ENCODE measurements at places on chromosomes 11 and 22. TPM values are rescaled to one million over a fixed set of nuclear protein-coding genes. Genes with fewer than 3 reads are reported as not detected.

GRCh38 chr22:35637254-35637653 lies 11.0 kb upstream of the APOL6 start:
- no peak overlapping the region for H3K4me3 ChIP-seq
- no peaks in the 10 kb centered on the region for H3K36me3 ChIP-seq
- no peak for DNase-seq
- H3K4me1 ChIP-seq = no peaks in the 10 kb centered on the region
- no peak overlapping the region for H3K27ac ChIP-seq

- H3K27me3 ChIP-seq = no peaks in the 10 kb centered on the region
- DNase-seq = no peak
- no peak overlapping the region for H3K27ac ChIP-seq
- no peaks in the 10 kb centered on the region for H3K36me3 ChIP-seq
Observed at GRCh38 chr11:44018127-44018521, 29.7 kb upstream of the ACCSL start.

- peak overlapping the region; percentile 56 for H3K27ac ChIP-seq
- H3K4me3 ChIP-seq = no peak overlapping the region
- DNase-seq = no peak
- no peaks in the 10 kb centered on the region for H3K27me3 ChIP-seq
Observed at GRCh38 chr22:30008401-30008800, 71.9 kb upstream of the HORMAD2 start.

- H3K4me3 ChIP-seq = no peak overlapping the region
- H3K36me3 ChIP-seq = no peaks in the 10 kb centered on the region
- no peak overlapping the region for H3K27ac ChIP-seq
- peaks cover 23% of the 10 kb centered on the region for H3K4me1 ChIP-seq
Observed at GRCh38 chr11:65634440-65634839, 3.5 kb upstream of the SIPA1 start.

DNA sequence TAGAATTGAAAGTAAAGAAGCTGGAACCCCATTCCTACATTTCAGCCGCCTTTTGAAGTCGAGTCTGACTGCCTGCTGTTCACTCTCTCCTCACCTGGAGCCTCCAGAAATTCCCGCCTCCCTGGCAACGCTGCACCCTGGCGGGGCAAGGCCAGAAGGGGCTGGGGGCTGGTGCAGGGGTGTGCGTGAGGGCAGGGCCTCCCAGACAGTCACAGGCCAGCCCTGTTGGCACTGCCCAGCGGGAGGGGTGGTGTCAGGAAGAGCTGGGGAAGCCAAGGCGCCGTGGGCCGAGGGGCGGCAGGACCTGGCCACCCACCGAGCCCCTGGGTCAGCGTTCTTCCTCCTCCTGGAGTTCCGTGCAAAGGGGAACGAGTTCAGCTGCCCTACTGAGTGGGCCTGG lies 123.2 kb downstream of the KCNQ1OT1 start:
- H3K27ac ChIP-seq = no peak overlapping the region
- no peaks in the 10 kb centered on the region for H3K4me1 ChIP-seq
- no peak overlapping the region for H3K4me3 ChIP-seq
- DNase-seq = peak; percentile 10
- no peaks in the 10 kb centered on the region for H3K27me3 ChIP-seq
- no peaks in the 10 kb centered on the region for H3K36me3 ChIP-seq

- H3K4me1 ChIP-seq = peaks cover 7% of the 10 kb centered on the region
- no peak overlapping the region for H3K27ac ChIP-seq
- no peaks in the 10 kb centered on the region for H3K27me3 ChIP-seq
- DNase-seq = no peak
- no peak overlapping the region for H3K4me3 ChIP-seq
- no peaks in the 10 kb centered on the region for H3K36me3 ChIP-seq
Observed at GRCh38 chr11:9636691-9637090, 27.2 kb upstream of the SWAP70 start.

DNA sequence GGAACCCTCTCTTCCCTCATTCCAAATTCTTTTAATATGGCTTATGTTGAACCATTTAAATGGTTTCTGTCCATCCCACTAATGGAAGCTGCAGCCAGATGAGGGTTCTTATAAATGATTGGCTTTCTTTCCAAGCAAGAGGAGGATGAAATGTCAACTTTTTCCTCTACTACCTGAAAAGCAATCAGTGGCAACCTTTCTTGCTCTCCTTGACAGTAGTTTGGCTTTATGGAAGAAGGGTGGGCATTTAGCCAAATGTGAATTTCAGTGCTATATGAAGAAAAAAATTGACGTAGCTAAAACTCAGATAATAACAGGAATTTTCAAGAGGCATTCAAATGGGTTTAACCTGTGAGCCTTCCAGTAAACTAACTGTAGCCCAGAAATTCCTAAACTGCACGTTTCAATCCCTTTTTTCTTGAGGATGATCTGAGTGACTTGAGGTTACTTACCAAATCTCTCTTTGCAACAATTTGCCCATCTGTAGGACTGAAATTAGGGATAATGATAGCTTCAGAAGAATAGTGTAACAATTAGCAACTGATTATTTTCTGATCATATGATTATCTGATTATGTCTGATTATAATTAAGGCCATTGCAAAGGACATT lies 90.9 kb downstream of the EXT2 start:
- no peak for DNase-seq
- no peaks in the 10 kb centered on the region for H3K36me3 ChIP-seq
- no peaks in the 10 kb centered on the region for H3K27me3 ChIP-seq
- no peak overlapping the region for H3K4me3 ChIP-seq

- DNase-seq = no peak
- H3K4me3 ChIP-seq = no peak overlapping the region
- H3K27me3 ChIP-seq = peaks cover 2% of the 10 kb centered on the region
- no peaks in the 10 kb centered on the region for H3K4me1 ChIP-seq
- H3K27ac ChIP-seq = no peak overlapping the region
- H3K36me3 ChIP-seq = no peaks in the 10 kb centered on the region
Observed at GRCh38 chr11:45374130-45374529, 88.0 kb upstream of the SYT13 start.

DNA sequence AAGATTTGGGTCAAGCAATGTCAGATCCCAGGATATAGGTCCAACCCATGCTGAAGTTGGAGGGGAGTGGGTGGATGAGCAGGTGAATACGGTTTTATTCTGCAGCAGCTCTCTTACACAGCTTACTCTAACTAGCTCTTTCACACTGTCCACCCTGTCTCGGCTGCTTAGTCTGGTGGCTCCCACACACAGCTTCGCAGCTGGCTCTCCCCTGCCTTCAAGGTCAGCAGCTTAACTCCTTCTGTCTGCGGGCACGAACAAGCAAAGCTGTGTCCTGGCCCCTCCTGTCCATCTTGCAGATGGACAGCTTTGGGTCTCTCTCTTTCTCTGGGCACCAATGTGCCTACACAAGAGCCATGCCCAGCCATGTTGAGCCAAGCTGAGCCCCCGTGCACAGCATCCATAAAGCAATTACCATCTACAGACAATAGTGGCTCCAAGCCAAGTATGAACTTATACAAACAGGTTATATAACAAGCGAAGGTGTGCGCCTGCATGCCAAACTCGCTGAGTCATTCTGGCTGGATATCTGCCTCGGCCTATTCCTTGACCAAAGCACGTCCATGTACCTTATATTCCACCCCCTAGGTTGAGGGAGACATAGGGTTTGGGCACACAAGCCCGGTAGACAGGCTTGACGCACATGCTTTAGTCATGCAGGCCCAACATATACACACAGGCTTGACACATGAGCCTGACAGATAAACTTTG lies 1307.8 kb upstream of the RAG2 start:
- DNase-seq = no peak
- H3K4me1 ChIP-seq = no peaks in the 10 kb centered on the region
- no peaks in the 10 kb centered on the region for H3K36me3 ChIP-seq
- no peak overlapping the region for H3K4me3 ChIP-seq
- no peak overlapping the region for H3K27ac ChIP-seq
- no peaks in the 10 kb centered on the region for H3K27me3 ChIP-seq

Gene CRYBB2
- total RNA-seq = not detected

Gene SNX19
- 49.6 TPM for total RNA-seq

Gene TRPM5
- 1.1 TPM for total RNA-seq

Gene GTPBP1
- 46.5 TPM for total RNA-seq

Gene SYT7
- total RNA-seq = 1.1 TPM

Gene RAB3IL1
- 19.4 TPM for total RNA-seq

Gene KBTBD3
- 10.5 TPM for total RNA-seq

Gene APOA4
- not detected for total RNA-seq

All from adrenal gland (tissue), 19 donors.